Chondrocyte (in vitro differentiated cells): ENCODE measurements at places on chromosomes 13 and 19.

GRCh38 chr19:47509973-47510372 is 4.9 kb downstream of the NAPA start:
- DNase-seq: peak; percentile 93

DNA sequence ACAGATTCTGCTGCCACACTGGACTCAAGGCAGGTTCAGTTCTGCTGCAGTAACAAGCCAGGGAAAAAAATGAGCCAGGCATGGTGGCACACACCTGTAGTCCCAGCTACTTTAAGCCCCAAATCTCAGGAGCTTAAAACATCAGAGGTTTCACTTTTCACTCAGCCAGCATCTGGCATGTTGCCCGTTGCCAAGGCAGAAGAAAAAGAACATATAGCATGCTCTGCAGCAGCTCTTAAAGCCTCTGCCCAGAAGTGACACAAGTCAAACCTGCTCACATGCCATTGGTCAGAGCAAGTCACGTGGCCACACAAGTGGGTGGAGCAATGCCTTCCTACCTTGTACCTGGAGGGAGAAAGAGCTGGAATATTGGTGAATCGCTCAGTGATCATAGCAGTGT is 14.7 kb upstream of the ADGRE5 start:
- no peak for DNase-seq

GRCh38 chr19:10270616-10271394 is at the start of gene ICAM1:
TSS of gene ICAM1 (plus strand) at chr19:10271120. CDS start at chr19:10271160, 40 bp downstream.
- DNase-seq: no peak

- DNase-seq: no peak
Measured at GRCh38 chr13:42614436-42615035, 40.6 kb downstream of the TNFSF11 start.

GRCh38 chr19:56142087-56142787 is 1.1 kb downstream of the ZNF444 start:
- DNase-seq: no peak

- no peak for DNase-seq
Measured at GRCh38 chr13:41842036-41842620, 118.8 kb downstream of the VWA8 start.

DNA sequence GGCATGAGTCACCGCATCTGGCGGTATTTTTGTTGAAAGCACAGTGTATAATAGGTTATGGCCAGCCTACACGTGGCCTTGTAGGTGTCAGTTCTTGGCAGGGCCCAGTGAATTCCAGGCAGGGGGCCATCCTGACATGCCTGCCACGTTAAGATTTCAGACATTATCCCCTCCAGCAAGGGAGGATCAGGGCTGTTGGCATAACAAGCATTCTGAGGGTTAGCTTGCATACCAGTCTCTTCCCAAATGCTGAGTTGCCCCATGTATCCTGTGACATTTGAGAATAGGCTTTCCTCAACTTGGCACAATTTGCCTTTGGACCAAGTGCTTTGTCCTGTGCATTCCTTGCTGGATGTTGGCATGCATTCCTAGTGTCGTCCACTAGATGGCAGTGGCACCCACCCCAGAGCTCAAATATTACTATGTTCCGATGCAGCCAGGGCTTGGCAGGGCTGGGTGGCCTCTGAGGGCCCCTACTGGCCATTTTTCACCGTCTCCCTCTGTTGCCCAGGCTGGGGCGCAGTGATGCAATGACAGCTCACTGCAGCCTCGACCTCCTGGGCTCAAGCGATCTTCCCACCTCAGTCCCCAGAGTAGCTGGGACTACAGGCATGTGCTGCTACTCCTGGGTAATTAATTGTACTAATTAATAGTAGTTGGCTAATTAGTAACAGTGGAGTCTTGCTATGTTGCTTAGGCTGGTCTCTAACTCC is 31.2 kb downstream of the NLRP12 start:
- DNase-seq: no peak

- no peak for DNase-seq
Measured at GRCh38 chr19:32222556-32222955, 122.9 kb upstream of the ZNF507 start.

GRCh38 chr13:87295636-87296035 is 375.5 kb upstream of the SLITRK5 start:
- DNase-seq: no peak

DNA sequence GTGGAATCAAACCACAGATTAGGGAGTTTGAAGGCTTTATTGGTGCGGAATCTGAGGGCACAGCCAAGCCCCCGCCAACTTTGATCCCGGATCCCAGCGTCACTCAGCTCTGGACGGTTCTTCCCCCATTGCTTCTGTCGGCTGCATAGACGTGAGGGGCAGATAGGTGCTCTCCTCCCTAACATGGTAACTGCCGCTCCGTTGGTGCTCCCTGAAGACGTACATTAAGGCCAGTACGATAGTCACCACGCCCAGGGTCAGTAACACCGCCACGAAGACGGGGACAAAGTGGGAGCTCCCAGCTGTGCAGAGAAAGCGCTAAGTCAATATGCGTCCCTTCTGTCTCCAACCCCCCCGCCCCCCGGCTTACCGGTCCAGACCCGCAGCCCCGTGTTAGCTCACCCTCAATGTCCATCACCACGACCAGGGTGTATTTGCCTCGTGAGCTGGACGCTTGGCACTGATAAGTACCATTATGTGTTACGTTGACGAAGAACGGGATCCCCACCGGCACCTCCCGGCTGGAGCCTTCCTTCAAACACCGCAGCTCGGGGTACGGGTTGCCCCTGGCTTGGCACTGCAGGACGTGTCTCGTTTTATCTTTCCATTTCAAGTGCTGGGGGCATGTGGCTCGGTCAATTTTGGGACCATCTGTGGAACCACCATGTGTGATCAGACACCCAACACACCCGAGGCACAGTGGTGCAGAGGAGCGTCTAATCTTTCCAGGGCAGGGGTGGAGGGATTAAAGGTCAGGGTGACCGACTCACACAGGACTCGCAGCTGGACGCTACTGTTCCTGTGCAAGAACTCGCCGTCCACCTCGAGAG is 644 bp upstream of the RAVER1 start:
- no peak for DNase-seq

DNA sequence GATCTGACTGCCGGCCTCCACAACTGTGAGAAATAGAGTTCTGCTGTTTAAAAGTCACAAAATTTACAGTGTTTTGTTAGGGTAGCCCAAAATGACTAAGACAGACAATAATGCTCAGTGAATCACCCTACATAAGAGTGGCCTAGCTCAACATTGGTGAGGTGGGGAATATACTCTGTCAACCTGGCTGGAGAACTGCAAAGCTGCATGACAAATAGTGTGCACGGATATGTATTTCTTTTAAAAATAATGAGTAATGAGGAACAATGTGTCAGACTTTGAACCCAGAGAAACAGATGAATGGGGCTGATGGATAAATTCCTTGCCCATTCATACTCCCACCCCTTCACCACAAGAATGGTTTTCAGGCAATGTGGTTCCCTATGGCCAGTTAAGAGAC is 372.4 kb downstream of the SUCLA2 start:
- no peak for DNase-seq

- no peak for DNase-seq
Measured at GRCh38 chr13:104289400-104289799, 1223.2 kb upstream of the SLC10A2 start.
